GM04504 (cell line): ENCODE measurements at places on chromosomes 11 and 22.

GRCh38 chr11:47004595-47005033 lies 68.1 kb downstream of the CSTPP1 start:
- DNase-seq = peak; percentile 95

DNA sequence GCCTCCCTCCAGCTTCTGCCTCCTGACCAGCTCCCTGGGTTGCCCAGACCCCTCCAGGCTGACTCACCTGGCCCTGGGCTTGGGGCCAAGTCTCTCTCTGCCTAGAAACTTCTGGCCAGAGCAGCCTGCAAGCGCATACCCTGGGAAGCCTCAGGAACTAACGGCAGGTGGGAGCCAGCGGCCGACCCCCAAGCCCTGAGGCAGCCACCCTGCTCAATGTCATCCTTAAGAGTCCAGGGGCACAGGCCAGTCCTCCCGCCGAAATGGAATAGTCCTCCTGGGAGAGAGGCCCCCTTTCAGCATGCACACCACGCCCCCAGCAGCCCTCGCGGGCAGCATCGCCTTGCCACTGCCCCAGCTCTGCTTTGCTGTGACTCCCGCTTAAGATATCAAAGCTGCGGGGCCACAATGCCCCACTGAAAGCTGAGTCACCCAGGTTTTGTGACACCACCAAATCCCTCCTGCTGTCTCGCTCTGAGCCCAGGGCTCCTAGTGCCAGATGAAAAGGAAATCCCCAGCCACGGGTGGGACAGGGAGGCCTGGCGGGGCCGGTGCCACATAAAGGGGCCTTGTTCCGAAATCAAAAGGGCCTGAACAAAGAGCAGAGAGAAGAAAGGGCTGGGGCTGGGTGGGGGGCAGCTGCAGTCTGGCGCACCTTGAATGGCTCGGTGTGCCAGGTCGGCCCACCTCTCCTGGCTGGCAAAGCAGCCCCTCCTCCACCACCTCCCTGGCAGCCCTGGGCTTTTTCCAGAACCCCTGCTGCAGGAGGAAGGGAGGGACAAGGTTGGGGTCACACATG lies 21.4 kb upstream of the FGF3 start:
- DNase-seq = no peak

- peak; percentile 6 for DNase-seq
Measured at GRCh38 chr22:40276996-40277823, 69.1 kb upstream of the ADSL start.

DNA sequence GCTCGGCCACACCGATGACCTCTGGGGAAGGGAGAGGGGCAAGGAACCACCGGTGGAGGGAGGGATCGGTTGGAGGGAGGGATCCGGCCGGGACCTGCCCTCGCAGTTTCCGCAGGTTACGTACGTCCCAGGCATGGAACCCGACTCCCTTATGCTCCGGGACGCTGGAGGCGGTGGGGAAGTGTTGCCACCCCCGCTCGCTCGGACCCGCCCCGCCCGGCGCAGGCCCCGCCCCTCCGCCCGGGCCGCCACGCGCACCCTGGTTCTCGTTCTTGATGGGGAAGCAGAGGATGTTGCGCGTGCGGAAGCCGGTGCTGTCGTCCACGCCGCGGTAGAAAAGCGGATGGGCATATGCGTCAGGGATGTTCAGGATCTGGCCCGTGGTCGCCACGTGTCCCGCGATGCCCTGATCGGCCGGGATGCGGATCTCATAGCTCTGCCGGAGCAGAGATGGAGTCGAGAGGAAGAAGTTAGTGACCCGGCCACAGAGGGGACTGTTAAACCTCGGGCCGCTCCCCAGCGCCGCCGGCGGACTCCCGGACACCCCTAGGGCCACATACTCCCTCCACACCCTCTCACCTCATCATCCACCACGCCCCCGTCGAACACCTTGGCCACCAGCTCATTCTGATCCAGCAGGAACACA lies 89.8 kb downstream of the PDE2A start:
- DNase-seq = no peak

GRCh38 chr11:119324189-119324588 lies 7.3 kb upstream of the MCAM start:
- no peak for DNase-seq

DNA sequence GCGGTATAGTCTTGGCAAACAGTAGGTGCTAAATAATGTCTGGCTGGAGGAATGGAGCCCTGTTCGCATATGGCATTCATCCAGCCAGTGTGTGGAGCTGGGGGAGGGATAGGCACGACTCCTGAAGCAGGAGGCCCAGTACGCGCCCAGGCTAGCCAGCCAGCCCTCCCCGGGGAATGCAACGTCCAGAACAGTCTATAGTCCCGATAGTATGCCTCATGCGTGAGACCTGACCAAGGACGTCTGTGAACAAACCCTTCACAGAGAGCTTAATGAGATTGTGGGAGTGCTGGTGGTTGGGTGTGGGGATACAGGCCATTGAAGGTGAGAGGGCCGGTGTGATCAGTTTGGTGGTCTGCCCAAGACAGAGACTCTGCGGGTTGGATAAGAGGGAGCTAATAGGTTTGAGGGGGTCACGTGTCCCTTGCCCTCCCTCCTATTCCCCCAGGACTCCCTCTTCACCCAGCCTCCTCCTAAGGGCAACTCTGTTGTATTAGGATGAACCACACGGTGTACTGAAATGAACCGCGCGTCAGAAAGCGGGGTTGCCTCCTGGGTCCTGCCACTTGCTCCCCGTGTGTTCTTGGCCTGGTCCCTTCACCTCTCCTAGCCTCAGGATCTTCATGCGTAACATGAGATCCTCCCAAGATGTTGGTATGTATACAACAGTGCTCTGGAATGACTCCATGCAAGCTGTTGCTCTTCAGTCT lies 987 bp upstream of the GRIK4 start:
- no peak for DNase-seq

GRCh38 chr22:48267681-48268080 lies 1505.2 kb downstream of the TBC1D22A start:
- DNase-seq = no peak

DNA sequence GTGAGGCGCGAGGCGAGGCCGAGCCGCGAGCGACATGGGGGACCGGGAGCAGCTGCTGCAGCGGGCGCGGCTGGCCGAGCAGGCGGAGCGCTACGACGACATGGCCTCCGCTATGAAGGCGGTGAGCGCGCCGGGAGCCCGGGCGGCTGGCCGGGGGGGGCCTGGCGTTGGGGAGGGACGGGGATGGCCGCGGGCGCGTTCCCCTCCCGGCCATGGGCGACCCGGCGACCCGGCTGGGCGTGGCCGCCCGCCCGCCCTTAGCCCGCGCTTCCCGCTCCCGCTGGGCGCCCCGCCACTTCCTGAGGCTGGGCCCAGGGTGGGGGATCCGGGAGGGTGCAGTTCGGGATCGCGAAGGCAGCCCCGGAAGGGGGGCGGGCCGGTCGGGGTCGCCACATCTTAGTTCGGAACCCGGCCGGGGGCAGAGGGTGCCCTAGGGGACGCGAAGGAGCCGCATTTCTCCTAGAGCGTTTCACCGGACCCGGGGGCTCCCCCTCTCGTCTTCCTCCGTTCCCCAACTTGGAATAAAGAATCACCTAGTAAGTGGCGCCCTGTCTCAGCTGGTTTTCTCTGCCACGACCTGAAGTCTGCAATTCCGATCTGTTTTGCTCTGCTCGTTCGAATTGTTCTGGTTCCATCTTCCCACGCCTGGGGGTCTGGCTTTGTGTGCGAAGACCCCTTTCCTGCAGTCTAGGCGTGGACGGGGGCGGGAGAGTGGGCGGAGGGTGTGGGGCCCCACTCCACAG lies 536 bp downstream of the YWHAH start:
- no peak for DNase-seq

DNA sequence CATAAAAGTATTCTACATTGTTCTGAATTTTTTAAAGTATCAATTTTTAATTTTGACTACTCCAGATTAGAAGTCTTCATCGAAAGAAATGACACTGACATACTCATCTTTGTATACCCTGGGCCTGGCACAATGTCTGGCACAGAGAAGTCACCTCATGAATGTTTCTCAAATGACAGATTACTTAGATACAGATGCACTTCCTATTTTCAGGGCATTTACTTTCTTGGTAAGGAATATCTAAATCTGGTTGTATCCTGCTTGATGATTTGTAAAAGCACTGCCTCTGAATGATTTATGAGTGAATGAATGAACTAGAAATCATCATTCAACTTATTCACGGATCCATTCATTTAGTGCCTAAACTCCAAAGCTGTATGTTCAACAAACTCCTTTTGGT lies 1784.7 kb downstream of the LRRC4C start:
- no peak for DNase-seq

DNA sequence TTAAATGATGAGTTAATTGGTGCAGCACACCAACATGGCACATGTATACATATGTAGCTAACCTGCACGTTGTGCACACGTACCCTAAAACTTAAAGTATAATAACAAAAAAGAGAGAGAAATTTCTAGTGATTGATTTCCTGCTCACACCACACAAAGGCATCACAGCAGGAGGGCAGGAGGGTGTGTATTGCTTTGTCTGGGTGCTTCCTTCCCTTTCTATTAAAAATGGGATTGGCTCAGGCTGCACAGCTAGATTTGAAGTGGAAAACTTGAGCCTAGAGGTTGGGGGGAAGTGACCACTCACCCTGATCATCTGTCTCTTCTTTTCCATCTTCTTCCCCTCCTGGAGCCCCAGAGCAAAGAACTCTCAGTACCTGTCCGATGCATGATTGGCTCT lies 944 bp upstream of the SCGB1D2 start:
- no peak for DNase-seq

DNA sequence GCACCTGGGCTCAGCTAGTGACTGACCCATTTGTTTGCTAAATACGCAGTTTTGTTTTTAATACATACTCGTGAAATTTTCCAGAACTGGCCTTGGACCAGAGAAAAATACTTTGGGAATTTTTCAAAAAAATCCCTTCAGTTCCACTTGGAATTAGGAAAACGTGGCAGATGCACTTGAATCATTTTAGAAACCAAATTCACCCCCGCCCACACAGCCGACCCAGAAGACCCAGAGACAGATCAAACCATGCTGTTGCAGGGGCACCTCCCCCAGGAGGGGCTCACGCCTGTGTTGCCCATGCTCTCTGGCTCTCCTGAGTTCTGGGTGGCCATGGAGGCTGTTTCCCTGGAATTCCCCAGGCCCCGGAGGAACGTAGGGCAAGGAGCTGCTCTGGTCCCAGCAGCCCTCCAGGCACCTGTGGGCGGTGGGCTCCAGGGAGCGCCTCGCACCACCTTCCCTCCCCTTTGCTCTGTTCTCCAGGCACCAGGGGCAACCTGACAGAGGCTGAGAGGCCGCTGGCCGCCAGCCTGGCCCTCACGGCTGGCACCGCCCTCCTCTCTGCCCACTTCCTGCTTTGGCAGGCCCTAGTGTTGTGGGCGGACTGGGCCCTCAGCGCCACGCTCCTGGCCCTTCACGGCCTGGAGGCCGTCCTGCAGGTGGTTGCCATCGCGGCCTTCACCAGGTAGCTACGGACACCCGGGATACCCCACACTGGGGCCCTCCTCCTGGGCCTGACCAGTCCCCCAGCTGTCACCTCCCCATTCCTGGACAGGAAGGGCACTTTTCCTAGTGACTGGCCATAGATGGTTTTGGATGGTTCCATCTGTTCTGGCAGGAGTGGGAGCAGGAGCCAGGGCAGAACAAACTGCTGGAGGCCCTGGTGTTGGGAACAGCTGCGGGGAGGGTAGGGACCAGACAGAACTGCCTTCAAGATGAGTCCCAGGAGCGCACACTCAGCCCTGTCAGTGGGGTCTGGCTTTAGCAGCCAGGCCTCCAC lies 3.3 kb upstream of the EPS8L2 start:
- DNase-seq = no peak

- DNase-seq = no peak
Measured at GRCh38 chr11:92458486-92458885, 233.9 kb downstream of the FAT3 start.

- no peak for DNase-seq
Measured at GRCh38 chr11:113994077-113994954, 19.4 kb downstream of the HTR3A start.

DNA sequence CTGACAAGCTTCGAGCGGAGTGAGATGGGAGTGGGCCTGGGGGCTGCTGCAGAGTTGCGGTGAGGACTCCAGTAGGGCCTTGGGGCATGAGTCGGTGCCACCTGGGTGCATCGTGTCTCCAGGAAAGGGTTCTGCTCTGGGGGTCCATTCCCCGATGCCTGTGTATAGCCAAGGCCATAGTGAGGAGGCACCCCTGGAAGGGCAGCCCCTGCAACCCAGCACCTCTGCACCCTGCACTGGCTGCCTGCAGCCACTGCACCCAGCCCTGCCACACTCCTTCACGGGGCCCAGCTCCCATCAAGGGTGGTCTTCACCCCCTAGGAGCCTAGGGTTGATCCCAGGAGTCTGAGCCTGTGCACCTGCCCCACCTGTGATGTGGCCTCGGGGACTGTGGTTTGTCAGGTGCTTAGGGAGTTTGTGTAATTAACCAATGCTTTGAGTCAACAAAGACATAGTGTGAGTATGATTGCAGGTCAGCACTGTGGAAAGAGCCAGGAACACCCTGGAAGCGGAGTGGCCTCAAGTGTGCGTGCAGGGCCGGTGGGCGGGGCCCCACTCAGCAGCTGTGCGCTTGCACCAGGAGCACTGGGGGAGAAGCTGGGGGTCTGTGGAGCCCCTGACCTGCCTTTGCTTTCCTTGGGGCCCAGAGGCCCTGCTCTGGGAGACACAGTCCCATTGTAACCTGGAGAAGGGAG lies 1299.3 kb downstream of the BRD1 start:
- DNase-seq = no peak

- no peak for DNase-seq
Measured at GRCh38 chr11:36777311-36777710, 179.3 kb upstream of the RAG2 start.

GRCh38 chr22:20130319-20130718 lies 1.3 kb upstream of the ZDHHC8 start:
- no peak for DNase-seq

- no peak for DNase-seq
Measured at GRCh38 chr22:46620588-46621242, 529 bp downstream of the GRAMD4 start.

DNA sequence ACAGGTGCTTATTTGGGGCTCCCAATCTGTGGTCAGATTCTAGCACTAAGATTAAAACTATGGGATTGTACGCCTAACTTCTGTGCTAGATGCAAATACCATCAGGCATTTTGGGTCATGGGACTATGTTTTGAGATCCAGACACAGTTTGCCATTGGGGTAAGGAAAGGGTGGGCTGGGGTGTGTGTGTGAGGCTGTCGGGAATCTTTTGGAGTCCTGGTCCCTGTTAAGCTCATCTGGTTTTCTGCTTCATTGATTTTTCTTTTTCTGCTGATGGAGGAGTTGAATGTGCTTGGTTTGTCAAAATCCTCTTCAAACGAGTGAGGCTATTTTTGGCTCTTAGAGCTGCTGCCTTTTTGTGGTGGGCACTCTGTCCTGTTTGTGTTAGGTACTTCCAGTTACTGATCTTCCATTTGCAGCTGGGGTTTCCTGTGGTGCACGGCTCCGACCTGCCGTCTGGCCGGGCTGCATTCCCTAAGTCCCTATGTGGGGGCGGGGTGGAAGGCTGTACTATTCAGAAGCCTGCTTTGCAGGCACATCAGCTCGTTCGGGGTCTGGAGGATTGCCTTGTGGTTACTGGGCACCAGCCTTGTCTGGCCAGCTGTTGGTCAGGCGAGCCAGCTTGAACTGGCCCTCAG lies 2.9 kb downstream of the BCR start:
- no peak for DNase-seq

GRCh38 chr11:17921659-17922415 lies 91.0 kb downstream of the SERGEF start:
- no peak for DNase-seq

- peak; percentile 77 for DNase-seq
Measured at GRCh38 chr11:103798026-103798425, 238.4 kb upstream of the DDI1 start.
